ENCODE measurements at places on chromosomes 16 and 17.

DNA sequence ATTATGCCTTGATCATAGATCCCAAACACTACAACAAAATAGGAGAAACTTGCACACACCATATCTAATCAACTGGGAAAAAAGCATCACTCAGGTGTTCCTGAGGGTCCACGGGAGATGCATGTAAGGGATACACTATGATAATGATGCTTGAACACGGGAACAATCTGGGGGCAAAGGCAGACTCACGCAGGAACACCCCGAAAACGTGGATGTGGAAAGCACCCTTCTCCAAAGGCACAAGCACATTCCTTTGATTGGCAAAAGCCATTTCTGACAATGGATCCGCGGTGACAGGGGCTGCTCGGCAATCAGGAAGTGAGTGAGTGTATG is 1.3 kb downstream of the ZNF652 start:
- no peak for DNase-seq

GRCh38 chr17:71224824-71225575 is 895.8 kb upstream of the SOX9 start:
- no peak for DNase-seq

- DNase-seq: no peak
These were observed 364.6 kb downstream of the GRIN2A start for GRCh38 chr16:9817586-9817985.

- no peak for DNase-seq
These were observed 634 bp upstream of the NATD1 start for GRCh38 chr17:21253646-21254441.

- no peak for DNase-seq
These were observed 223.2 kb upstream of the PSMD7 start for GRCh38 chr16:74073456-74073855.

- no peak for DNase-seq
These were observed 10.1 kb downstream of the TBC1D24 start for GRCh38 chr16:2484898-2485508.

GRCh38 chr17:73637866-73638265 is 6.4 kb downstream of the SDK2 start:
- no peak for DNase-seq

DNA sequence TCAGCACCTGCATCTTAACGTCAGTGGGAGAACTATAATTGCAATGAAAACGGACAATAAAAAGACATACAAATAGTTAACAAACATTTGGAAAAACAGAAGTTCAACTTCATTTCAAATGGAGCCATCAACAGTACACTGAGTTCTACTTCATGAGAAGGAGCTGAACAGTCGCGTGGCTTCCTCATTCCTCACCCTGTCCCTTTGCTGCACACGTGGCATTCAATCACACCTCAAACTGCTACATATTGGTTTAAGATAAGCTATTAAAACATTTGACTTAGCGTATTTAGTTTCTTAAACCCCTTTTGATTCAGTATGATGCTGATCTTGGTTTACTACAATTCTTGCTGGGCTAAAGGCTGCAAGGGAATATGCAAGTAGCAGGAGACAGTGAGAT is 76.8 kb downstream of the CDK5R1 start:
- no peak for DNase-seq

GRCh38 chr16:7236824-7237410 is 95.7 kb upstream of the RBFOX1 start:
- no peak for DNase-seq

- no peak for DNase-seq
These were observed 29.0 kb downstream of the PIMREG start for GRCh38 chr17:6473128-6473767.

GRCh38 chr17:29734640-29735039 is 111.9 kb upstream of the CORO6 start:
- DNase-seq: no peak

DNA sequence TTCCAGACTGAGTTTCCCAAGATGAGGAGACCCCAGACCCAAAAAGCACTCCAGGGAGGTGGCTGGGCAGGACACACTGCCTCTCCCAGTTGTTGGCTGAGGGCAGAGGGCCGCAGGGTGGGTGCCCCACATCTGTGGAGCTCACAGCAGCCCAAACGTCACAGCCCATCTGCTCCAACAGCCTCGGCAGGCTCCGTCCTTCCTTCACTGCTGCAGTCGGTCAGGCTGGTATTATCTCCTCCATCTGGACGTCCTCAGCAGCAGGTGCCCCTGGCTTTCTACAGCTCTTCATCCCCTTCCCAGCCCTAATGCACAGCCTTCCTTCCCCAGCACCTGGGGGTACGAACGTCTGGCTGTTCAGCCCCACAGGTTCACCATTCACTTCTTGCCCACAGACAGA is 55.2 kb downstream of the PRMT7 start:
- no peak for DNase-seq

DNA sequence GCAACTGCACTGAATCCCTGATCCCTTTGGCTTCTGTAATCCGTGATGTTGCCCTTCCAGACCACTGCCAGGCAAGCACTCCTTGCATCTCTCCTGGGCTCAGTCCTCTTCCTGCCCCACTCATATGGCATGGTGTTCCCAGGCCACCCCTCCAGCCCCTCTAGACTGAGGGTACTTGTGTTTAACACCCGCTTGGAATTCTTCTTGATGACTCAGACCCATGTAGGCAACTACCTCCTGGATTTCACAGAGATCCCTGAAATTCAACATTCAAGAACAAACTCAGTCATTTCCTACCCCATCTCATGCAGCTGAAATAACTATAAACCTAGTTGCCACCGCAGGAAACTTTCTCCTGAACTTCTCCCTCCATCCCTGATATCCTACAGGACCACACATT is 541.9 kb upstream of the CDH11 start:
- DNase-seq: no peak

DNA sequence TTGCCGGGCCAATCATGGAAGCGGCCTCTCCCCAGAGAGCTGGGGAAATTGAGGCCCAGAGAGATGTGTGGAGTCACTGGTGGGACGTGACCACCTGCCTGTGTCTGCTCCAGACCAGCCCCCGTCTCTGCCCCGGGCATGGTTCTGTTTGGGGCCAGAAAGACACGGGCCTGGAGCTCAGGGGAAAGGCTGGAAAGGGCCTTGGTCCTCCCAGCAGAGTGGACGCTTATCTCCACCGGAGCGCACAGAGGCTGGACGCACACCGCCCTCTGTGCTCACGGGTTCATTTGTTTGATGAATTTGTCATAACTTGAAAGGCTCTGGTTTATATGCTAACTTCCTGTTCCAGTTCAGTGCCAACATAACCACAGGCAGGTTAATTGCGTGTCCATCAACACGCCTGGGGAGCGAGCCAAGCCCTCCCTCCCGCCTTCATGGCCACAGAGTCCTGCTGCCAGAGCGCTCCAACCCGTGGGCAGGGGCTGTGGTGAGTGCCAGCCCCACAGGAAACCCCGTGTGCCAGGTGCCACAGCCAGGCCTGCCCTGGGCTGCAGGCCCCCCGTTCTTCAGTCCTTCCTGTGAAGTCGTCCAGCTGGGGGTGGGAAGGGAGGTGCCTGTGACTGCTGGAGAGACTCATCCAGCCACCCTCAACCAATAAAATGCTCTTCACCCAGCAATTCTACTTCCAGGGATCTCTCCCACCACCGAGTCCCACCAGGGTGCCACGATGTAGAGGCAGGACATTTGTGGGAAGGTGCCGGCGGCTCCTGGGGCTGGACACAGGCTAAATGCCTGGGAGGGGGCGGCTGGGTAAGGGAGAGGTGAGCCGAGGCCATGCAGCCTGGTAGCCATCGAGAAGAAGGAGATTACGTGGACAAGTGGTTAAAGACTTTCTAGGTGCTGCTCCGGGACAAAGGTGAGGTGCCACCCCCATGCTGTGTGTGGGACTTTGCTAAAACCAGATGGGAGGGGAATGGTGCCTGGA is 29.4 kb upstream of the BAHCC1 start:
- no peak for DNase-seq

GRCh38 chr16:56370185-56370874 is 55.0 kb downstream of the AMFR start:
- no peak for DNase-seq

- DNase-seq: no peak
These were observed 131.5 kb upstream of the CHMP6 start for GRCh38 chr17:80860101-80860671.

DNA sequence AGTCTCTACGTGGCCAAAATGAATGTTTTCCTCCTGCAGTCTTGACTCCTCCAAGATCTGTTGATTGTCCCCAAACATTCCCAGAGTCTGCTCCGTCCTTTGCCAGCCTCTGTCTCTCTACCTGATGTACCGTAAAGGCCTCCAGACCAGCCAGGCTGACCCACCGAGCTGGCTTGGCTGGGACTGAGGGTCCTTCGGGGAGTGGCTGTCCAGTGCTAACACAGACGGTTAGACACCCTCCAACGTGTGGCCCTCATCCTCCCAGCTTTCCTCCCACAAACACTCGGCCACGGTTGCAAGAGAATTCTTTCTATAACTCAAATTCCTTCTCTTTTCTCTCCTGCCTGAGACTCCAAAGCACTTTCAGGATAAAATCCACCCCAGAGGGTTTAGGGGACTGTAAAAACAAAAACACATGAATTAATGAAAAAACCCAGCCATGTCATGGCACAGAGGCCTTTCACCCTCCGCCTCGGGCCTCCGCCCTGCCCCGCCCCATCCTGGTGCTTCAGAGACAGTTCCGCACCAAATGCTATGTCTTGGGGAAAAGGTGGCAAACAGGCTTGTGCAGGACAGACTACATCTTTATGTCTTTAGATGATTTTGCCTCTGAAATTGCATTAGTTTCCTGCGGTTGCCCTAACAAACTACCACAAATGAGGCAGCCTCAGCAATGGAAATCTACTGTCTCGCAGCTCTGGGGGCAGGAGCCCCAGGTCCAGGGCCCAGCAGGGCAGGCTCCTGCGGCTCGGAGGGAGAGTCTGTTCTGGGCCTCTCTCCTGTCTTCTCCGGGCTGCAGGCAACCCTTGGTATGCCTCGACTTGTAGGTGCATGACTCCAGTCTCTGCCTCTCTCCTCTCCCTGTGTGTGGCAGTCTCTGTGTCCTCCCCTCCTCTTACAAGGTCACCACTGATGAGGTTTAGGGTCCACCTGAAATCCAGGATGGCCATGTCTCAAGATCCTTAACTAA is 72.5 kb upstream of the CBX4 start:
- DNase-seq: no peak

DNA sequence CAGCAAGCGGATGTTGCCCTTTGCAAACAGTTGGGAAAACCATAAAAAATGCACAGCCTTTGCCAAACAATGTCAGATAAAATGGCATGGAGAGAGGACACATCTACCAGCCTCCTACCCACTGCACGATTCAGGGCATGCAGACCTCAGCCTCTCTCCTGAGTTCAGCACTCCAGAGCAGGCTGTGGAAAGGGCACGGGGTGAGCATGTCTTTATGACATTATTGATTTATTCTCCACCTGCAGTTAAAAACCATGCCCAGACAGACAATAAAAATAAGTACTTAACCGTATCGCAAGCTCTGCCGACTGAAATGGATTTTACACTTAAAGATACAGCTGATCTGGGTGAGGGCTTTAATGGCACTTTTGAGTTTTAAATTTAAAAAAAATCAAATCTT is 127.1 kb downstream of the MAF start:
- no peak for DNase-seq

GRCh38 chr17:72553051-72553755 is 432.4 kb downstream of the SOX9 start:
- DNase-seq: no peak

GRCh38 chr17:50218771-50219315 is 17.4 kb upstream of the COL1A1 start:
- no peak for DNase-seq

DNA sequence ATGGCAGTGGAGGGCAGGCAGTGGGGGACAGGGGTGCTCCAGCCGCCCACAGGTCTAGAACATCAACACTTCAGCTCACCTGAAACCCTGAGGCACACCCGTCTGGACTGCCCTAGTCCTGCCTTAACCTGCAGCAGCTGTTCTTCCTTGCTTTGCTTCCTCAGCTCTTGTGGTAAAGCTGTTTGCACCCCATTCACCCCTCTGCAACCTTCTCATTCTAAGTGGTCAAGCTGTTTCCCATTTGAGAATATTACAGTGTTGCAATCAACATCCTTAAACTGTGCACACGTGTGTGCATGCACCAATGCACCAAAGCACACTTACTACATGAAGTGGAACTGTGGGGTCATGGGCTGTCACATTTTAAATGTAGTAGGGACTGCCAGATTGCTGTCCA is 32.4 kb downstream of the SCNN1B start:
- no peak for DNase-seq

DNA sequence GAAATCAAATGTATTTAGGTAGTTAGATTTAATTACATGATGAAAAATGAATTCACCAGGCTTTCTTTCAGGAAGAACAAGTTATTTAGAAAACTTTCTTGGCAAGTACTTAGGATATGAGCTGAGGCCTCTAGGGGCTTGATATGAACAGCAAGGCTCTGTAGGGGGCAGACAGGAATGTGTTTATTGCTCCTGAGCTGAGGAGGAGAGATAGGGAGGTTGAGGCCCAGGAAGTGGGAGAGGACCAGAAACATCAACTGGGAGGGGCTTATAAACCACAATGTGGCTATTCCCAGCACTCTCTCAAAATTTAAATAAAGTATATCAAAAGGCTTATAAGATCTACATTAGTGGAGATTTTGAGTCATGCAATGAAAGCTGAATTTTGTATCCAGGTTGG is 154.0 kb upstream of the MAF start:
- no peak for DNase-seq

Measured in C1 segment of cervical spinal cord (tissue), 14 donors.